ENCODE measurements at places on chromosomes 7 and 10. TPM values are rescaled to one million over a fixed set of nuclear protein-coding genes. Genes with fewer than 3 reads are reported as not detected.

- DNase-seq = no peak
These were observed 8.8 kb upstream of the GFRA1 start for GRCh38 chr10:116281775-116282174.

DNA sequence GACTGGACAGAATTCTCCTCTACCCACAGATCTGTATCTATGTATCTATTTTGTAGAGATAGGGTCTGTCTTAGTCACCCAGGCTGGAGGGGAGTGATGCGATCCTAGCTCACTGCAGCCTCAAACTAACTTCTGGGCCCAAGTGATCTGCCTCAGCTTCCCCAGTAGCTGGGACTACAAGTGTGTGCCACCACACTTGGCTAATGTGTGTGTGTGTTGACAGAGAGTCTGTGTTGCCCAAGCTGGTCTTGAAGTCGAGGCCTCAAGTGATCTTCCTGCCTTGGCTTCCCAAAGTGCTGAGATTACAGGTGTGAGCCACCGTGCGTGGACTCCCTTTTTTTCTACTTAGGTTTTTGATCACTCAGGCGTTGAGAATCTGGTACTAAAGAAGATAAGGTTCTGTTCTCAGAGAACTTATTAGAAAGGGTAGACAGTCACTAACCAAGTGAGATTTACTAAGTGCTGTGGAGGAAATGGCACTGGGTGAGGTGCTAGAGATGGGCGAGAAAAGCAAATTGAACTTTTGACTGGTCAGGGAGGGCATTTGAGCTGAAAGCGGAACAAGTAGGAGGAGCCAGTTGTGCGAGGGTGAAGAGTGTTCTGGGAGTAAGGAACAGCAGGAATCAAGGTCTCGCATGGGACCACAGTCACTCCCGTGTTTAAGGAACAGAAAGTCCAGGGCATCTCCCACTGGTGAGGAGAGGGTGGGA, 18.0 kb downstream of the NDUFB2 start:
- no peak for DNase-seq

DNA sequence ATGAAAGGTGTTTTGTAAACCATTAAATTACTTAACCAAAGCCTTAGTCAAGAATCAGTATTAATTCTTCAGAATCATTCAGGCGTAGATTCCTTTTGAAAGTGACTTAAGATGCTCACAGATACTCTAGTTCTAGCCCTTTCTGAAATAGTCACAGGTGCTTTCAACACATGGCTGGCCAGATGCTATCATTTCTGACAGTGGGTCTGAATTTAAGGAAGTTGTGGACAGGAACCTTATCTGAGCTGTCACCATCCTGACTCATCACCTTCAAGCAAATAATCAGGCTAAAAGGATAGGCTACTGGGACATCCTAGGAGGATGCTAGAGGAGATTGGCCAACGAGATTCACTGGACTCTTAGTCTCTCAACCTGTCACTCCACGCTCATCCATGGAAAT, 501.5 kb downstream of the LRMDA start:
- DNase-seq = no peak

- DNase-seq = no peak
These were observed 38.3 kb downstream of the CADPS2 start for GRCh38 chr7:122847871-122848473.

DNA sequence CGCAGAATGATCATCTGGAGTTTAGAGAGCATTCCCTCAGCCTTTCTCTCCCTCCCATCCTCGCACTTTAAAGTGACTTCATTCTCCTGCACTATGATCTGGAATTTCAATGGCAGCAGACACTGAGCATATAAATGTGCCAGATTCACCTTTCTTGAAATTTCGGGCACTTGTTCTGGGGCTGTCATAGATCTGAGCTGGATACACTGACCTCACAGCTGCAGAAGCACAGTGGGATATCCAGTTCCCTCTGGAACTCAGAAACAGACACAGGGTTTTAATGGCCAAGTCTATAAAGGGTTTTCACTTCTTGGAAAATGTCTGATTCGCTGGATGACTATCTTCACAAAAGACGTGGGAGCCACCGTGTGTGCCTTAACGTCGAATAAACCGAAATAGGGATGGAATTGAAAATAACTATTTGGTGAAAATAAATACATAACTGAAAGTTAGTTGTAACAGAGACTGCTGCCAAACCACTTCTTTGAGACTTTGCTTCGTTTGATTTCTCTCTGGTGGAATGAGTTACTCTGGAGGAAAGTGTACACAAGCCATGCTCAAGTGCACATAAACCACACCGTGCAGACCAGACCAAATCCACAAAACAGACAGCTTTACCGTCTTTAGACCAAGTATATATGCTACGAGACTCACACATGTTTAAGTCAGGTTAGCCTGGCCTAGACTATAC, 126.1 kb downstream of the SVIL start:
- DNase-seq = no peak

DNA sequence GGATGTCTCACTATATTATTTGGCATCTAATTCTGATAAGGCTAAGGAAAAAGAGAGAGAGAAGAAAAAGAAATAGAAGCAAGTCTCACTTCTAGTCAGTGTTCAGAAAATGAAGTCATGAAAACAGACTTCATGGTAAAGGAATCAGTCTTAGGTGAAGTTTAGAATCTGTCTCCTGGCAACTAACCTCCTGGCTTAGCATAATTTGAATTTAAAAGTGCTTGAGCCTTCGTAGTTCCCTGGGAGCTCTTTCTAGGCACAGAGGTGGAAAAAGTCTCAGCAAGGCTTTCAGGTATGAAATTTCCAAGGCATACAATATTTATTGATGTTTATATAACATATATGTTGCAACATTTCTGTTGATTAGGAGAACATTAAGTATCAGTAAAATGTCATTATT, 10.4 kb downstream of the CHRM2 start:
- DNase-seq = no peak

The RPA3 gene
- total RNA-seq = 150 TPM

The PDLIM1 gene
- not detected for total RNA-seq

The PGAM2 gene
- 1.0 TPM for total RNA-seq

The TEX36 gene
- not detected for total RNA-seq
